Renal pelvis (tissue), 12 donors: ENCODE measurements at places on chromosomes 6 and 20. TPM values are rescaled to one million over a fixed set of nuclear protein-coding genes. Genes with fewer than 3 reads are reported as not detected.

Gene PDYN
- polyA plus RNA-seq, result 0.55 TPM

Gene IL17F
- polyA plus RNA-seq, result 0.53 TPM

Gene BPIFA1
- polyA plus RNA-seq, result not detected

Gene TRAPPC3L
- polyA plus RNA-seq, result 0.27 TPM

DNA sequence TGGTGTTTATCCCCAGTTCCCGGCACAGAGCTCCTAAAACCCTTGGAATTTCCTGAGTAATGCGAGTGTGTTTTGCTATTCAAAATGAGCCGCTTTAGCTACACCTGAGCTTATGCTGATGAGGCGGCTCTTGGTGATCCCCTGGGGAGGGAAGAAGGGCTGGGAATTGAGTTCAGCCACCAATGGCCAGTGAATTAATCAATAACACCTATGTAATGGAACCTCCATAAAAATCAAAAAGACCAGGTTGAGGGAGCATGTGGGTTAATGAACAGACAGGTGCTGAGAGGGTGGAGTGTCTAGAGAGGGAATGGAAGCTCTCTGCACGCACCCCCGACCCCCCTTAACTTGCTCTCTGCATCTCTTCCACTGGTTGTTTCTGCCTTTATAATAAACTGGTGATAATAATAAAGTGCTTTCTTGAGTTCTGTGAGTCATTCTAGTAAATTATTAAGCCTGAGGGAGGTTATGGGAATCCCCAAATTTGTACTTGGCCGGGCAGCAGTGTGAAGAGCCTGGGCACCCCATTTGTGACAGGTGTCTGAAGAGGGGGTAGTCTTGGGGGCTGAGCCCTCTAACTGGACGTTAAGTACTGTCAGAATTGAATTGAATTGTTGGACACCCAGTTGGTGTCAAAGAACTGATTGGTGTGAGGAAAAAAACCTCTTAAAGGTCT is 24.6 kb upstream of the SERPINB1 start:
- DNase-seq, result no peak

GRCh38 chr6:109105681-109106080 is 10.4 kb downstream of the CEP57L1 start:
- DNase-seq, result no peak

GRCh38 chr6:96450082-96450769 is 71.4 kb upstream of the UFL1 start:
- DNase-seq, result peak; percentile 49
